Hepatocyte (in vitro differentiated cells): ENCODE measurements at places on chromosomes 4 and X. TPM values are rescaled to one million over a fixed set of nuclear protein-coding genes. Genes with fewer than 3 reads are reported as not detected.

MTNR1A gene
- 0.16 TPM in 1 of 2 replicates, not detected in the other for polyA plus RNA-seq

GRCh38 chr4:90544532-90545045 lies 417.4 kb downstream of the CCSER1 start:
- no peak overlapping the region for H3K27ac ChIP-seq
- no peak for DNase-seq
- H3K36me3 ChIP-seq = no peaks in the 10 kb centered on the region
- no peak overlapping the region for H3K4me3 ChIP-seq
- no peaks in the 10 kb centered on the region for H3K27me3 ChIP-seq

GRCh38 chr4:36244257-36245082 lies at the start of gene ARAP2:
Gene ARAP2, minus strand, starts transcription at chr4:36244514. Its CDS starts 15,028 bp downstream, at chr4:36229486.
- H3K4me1 ChIP-seq = no peaks in the 10 kb centered on the region
- peak; percentile 90 for DNase-seq
- H3K4me3 ChIP-seq = peak within 1 kb of the TSS; percentile 89
- peak within 1 kb of the TSS; percentile 94 for H3K27ac ChIP-seq

- H3K4me1 ChIP-seq = no peaks in the 10 kb centered on the region
- peak; percentile 19 for DNase-seq
- H3K27me3 ChIP-seq = no peaks in the 10 kb centered on the region
- H3K4me3 ChIP-seq = no peak overlapping the region
Observed at GRCh38 chr4:5753766-5754528, 42.9 kb downstream of the EVC start.

DNA sequence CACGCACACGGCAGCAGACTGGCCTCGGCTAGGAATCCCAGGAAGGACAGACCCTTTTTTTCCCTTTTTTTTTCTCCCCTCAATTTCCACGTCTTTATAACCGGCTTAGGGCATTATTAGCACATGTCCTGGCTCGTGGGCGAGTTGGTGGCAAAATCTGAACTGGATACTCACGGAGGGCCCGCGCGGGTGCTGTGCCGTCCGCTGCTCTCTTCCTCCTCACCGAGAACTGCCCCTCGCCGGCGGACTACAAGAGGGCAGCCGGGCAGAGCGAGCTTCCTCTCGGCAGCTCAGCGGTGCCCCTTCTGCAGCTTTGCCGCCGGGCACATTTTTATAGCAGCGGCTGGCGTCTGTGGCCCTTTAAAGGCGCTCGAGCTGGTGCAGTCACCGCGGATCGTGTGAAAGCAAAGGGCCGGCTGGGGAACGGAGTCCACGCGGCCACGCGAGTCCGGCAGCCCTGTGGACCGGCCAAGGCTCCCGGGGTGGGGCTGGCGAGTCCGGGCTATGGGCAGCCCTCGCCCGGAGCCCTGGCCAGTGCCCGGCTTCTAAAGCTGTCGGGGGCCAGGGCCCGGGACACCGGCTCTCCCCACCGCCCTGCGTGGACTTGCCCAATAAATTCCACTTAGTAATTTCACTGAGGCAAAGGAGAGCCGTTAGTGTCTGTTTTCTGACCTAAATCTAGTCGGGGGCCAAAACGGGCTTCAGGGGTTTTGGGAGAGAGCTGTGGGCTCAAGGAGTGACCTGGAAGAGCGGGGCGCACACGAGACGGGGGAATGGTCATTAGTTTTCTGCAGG lies 1.3 kb upstream of the CITED1 start:
- peak overlapping the region; percentile 36 for H3K4me3 ChIP-seq
- peaks cover 12% of the 10 kb centered on the region for H3K4me1 ChIP-seq
- H3K36me3 ChIP-seq = no peaks in the 10 kb centered on the region
- H3K27me3 ChIP-seq = peaks cover 45% of the 10 kb centered on the region
- peak; percentile 48 for DNase-seq

MAPK10 gene
- polyA plus RNA-seq = 5.9 and 9.1 TPM in 2 replicates

GRCh38 chr4:75069493-75070074 lies 136.7 kb downstream of the PARM1 start:
- no peak overlapping the region for H3K4me3 ChIP-seq
- no peaks in the 10 kb centered on the region for H3K4me1 ChIP-seq
- DNase-seq = no peak

DNA sequence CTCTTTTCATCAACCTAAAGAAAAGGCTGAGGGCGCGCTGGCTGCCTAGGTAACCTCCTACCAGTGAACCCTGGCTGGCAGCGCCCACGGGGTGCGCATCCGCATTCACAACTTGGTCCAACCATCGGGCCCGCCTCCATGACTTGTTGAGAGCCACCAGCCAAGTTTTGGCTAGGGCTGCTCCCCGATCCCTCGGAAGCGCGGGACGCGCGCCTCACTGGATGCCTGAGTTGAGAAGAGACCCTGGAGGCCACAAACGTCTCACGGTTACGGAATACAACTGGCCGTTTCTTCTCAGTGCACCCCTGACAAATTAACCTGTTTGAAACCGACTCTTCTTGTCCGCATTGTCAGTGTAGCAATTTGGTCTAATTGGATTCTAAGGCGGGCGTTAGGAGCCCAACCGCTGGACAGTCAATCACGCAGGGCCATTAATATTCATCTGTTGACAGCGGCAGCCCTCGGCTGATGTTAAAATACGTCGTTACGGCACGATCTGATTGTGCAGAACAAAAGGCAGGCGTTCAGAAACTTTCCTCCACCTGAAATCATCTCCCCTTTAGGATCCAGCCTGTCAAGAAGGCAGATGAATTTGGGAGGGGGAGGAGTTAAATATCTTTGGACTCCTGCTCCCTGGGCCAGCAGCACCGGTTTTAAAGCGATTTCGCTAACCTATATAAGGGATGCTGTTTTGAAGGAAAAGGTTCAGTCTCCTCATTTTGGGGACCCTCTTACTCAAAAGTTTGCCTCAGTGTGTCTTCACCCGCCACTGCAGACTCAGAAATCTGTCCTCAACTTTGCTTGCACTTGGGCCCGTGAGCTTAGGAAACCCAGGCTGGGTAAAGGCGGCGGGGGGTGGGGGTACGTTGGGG lies 1.2 kb downstream of the GPC3 start:
- H3K4me3 ChIP-seq = peak overlapping the region; percentile 46
- DNase-seq = no peak
- H3K4me1 ChIP-seq = peaks cover 11% of the 10 kb centered on the region
- H3K27me3 ChIP-seq = no peaks in the 10 kb centered on the region

TECRL gene
- 0.21 and 0.90 TPM in 2 replicates for polyA plus RNA-seq

GPRIN3 gene
- 0.60 and 0.64 TPM in 2 replicates for polyA plus RNA-seq

DNA sequence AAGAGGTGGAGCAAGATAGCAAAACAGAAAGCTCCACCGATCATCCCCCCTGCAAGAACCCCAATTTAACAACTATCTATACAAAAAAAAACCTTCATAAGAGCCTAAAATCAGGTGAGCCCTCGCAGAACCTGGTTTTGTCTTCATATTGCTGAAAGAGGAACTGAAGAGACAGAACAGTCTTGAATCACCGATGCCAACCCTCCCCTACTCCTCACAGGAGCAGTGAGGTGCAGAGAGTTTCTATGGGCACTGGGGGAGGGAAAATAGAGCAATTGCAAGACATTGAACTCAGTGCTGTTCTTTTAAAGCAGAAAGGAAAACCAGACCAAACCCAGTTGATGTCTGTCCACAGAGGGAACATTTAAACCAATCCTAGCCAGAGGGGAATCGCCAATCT lies 1370.3 kb downstream of the FAM133A start:
- no peaks in the 10 kb centered on the region for H3K36me3 ChIP-seq
- no peaks in the 10 kb centered on the region for H3K4me1 ChIP-seq
- H3K27ac ChIP-seq = no peak overlapping the region
- H3K4me3 ChIP-seq = no peak overlapping the region

- peaks cover 5% of the 10 kb centered on the region for H3K4me1 ChIP-seq
- H3K4me3 ChIP-seq = no peak overlapping the region
- H3K27ac ChIP-seq = no peak overlapping the region
- no peaks in the 10 kb centered on the region for H3K36me3 ChIP-seq
Observed at GRCh38 chr4:21726255-21726815, 222.2 kb downstream of the KCNIP4 start.

- DNase-seq = no peak
- H3K4me1 ChIP-seq = peaks cover 6% of the 10 kb centered on the region
- no peaks in the 10 kb centered on the region for H3K36me3 ChIP-seq
- no peaks in the 10 kb centered on the region for H3K27me3 ChIP-seq
Observed at GRCh38 chr4:24646798-24647460, 62.6 kb upstream of the DHX15 start.

PRRG3 gene
- polyA plus RNA-seq = 0.22 and 0.36 TPM in 2 replicates

DNA sequence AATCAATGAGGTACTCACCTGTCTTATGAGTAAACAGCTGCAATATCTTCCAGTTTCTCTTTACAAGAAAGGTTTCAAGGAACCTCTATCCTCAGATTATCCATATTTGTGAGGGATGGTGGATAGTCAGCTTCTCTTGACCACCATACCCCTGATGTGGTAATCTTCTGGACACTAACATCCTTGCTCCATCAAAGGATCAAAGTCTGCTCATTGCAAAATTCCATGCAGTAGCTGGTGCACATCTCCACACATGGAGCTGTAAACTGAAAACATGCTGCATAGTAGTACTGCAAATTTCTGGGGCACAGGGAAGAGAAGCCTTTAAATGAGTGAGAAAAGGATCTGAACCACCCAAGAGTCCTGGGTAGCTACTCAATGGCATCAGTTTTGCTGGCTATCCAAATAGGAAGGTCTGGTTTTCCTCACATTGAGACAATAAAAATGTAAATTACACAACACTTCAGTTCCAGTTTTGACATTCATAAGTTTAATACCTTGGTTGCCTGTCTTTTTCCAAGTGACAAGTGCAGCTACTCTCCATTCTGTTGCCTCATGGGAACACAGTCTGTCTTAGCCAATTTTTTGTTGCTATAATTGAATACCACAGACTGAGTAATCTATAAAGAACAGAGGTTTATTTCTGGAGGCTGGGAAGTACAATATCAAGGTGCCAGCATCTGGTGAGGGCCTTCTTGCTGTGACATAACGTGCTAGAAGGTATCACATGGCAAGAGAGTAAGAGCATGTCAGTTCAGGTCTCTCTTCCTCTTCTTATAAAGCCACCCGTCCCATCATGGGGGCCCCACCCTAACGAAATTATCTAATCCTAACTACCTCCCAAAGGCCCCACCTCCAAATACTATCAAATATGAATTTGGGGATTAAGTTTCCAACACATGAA lies 34.4 kb upstream of the ARHGEF6 start:
- H3K4me3 ChIP-seq = no peak overlapping the region
- no peak overlapping the region for H3K27ac ChIP-seq
- H3K4me1 ChIP-seq = no peaks in the 10 kb centered on the region

TMEM271 gene
- polyA plus RNA-seq = not detected in 2 replicates

BCAP31 gene
- polyA plus RNA-seq = 343 and 351 TPM in 2 replicates

ARHGEF6 gene
- polyA plus RNA-seq = 2.0 and 3.5 TPM in 2 replicates

GRCh38 chr4:124958847-124959246 lies 246.3 kb upstream of the ANKRD50 start:
- H3K36me3 ChIP-seq = no peaks in the 10 kb centered on the region
- no peaks in the 10 kb centered on the region for H3K4me1 ChIP-seq
- H3K27ac ChIP-seq = no peak overlapping the region
- no peaks in the 10 kb centered on the region for H3K27me3 ChIP-seq
- no peak overlapping the region for H3K4me3 ChIP-seq

DNA sequence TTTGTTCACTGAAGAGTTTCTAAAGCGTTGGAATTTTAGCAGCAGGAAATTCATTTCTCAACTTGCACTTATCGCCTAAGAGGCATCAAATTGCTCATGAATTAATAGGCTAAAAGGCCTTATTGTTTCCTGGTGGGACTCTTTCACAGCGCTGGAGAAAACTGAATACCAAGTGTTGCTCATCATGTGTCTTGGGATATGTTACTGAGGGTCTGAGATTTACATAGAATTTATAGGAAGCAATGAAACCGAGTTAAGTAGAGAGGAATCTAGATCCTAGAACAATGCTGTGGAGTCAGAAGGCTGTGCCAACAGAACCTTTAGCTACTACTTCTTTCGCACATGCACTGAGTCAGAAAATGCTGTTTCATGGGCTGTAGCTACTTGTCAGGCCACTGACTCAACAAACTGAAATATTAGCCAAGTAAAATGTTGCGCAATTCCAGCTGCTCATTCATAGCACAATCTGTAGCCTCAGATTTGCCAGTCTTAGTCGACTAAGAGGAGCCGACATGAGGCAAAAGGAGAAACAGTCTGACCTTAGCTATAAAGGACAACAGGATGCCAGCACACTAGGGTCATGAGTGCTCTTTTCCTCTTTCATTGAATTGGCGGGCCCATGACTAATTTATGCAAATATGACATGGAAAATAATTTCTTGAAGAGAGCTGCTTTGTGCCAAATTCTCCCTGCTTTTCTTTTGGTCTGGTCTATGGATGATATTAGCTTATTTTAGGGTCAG lies 35.9 kb upstream of the CXCL8 start:
- no peaks in the 10 kb centered on the region for H3K27me3 ChIP-seq
- H3K4me3 ChIP-seq = no peak overlapping the region
- no peak overlapping the region for H3K27ac ChIP-seq

HPGD gene
- 57.4 and 76.9 TPM in 2 replicates for polyA plus RNA-seq

- no peak overlapping the region for H3K27ac ChIP-seq
- H3K27me3 ChIP-seq = no peaks in the 10 kb centered on the region
- DNase-seq = no peak
- H3K36me3 ChIP-seq = no peaks in the 10 kb centered on the region
- no peaks in the 10 kb centered on the region for H3K4me1 ChIP-seq
Observed at GRCh38 chr4:32087211-32087610, 1367.0 kb downstream of the PCDH7 start.

DNA sequence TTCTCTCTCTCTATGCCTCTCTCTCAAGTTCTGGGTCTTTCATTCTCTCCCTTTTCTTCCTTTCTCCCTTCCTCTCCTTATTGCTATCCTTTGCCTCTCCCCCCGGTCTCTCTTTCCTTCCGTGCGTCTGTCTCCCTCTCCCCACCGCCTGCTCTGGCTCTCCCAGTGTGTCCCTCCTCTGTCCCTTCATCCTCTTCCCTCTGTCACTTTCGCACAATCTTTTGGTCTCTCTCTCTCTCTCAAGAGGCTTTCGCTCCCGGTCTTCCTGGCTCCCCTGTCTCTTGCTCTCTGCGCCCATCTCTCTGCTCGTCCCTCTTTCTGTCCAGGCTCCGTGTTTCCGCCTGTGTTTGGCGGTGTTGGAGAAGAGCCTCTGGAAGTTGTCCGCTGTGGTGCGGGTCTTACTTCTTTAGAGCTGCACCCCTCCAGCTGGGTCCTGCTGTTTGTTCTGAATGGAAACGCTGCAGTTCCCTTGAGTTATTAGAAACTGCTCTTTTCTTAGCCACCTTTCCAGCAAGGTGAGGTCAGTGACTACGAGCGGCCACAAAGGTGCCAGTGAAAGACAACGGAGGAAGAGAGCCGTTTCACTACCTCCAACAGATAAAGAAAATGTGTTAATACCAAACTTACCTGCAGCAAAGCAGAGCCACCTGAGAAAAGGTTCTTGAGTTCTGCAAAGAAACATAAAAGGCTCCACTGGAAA lies 1.1 kb downstream of the BMPR1B start:
- no peaks in the 10 kb centered on the region for H3K36me3 ChIP-seq
- peaks cover 58% of the 10 kb centered on the region for H3K27me3 ChIP-seq
- H3K4me1 ChIP-seq = no peaks in the 10 kb centered on the region
- peak overlapping the region; percentile 56 for H3K4me3 ChIP-seq
